Tibial nerve (tissue), 4 donors: ENCODE measurements at places on chromosomes 2 and 18. TPM values are rescaled to one million over a fixed set of nuclear protein-coding genes. Genes with fewer than 3 reads are reported as not detected.

GRCh38 chr2:242030226-242030575, 160.7 kb downstream of the RTP5 start:
- DNase-seq: no peak

DNA sequence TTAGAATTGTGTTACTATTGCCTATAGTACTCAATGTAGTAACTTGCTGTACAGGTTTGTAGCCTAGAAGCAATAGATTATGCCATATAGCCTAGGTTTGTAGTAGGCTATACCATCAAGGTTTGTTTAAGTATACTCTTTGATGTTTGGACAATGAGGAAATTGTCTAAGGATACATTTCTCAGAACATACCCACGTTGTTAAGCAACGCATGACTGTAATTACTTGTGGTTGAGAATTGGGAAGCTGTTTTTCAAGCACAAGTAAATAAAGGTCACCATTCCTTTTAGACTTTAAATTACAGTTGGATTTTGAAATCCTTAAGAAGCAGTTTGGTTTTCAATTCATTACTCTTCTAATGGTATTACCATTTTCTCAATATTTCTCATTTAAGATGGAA, 89.8 kb upstream of the KCNH7 start:
- no peak for DNase-seq

DNA sequence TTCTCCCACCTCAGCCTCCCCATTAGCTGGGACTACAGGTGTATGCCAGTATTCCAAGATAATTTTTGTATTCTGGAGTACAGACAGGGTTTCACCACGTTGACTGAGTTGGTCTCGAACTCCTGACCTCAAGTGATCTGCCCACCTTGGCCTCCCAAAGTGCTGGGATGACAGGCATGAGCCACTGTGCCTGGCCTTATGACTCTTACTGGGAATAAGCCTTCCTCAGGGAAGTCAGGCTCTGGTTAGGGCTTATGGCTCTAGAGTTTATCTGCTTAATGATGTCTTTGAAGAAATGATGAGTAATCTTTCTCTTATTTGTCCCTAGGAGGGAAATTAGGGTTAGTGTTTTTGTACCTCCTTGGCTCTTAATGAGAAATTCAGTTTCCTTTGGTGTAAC, 187.7 kb downstream of the FAM210A start:
- no peak for DNase-seq

- peak; percentile 59 for DNase-seq
Measured at GRCh38 chr2:42072349-42073118, 24.7 kb downstream of the PKDCC start.

DNA sequence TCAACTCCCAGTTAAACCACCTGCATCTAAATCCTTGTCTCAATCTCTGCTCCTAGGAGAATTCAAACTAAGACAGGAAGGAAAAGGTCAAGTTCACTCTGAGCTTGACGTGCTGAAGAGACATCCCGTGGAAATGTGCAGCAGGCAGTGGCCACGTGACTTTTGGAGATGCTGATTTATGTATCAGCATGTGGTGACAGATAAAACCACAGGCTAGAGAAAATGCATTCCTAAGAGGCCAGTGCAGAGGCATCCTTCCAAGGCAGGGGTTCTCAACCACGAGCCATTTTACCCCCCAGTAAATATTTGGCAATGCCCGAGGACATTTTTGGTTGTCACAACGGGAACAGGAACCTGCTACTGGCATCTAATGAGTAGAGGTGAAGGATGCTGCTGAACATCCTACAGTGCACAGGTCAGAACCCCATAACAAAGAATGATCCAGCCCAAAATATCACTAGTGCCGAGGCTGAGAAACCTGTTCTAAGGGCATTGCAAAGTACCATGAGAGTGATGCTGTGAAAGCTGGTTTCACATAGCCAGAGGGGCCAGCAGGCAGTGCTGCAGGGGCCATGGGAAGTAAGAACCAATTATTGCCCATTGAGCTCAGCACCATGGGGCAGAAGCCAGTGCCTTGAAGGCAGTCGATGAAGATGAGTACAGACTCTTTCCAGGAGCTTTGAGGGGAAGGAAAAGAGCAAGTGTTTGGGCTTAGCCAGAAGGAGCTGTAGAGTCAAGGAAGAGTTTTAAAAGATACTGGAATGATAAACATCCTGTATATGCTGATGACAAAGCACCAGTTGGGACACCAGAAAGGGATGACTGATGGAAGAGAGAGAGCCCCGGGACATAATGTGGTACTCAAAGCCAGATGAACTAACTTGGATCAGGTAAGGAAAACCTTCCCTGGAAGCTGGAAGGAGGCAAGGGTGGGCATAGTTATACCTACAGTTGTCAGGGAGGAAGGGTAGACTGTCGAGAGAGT, 174.6 kb downstream of the HAUS1 start:
- DNase-seq: no peak

DNA sequence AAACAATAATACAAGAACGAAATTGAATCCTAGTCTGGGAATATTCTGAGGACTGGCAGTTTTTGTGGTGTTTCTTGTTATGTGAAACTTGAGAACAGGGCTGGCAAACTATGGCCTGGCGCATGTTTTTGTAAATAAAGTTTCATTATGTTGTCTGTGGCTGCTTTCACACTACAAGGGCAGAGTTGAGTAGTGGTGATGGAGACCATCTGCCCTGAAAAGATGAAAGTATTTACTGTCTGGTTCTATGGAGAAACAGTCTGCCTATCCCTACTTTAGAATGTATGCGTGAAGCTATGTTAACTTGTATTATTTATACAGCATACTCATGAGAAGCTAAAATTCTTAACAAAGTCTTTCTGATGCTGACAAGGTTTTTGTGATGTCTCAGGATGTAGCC, 351.9 kb downstream of the LRRTM1 start:
- DNase-seq: no peak

Gene RAB27B
- 0.22 TPM for total RNA-seq

Gene UGT1A6
- total RNA-seq: 0.39 TPM
